ENCODE measurements at places on chromosomes 13 and 19.

GRCh38 chr19:21046489-21046888, 26.0 kb downstream of the ZNF430 start:
- no peak for DNase-seq

- DNase-seq: peak; percentile 82
Measured at GRCh38 chr19:36489920-36490415, 607 bp upstream of the ZNF566 start.

DNA sequence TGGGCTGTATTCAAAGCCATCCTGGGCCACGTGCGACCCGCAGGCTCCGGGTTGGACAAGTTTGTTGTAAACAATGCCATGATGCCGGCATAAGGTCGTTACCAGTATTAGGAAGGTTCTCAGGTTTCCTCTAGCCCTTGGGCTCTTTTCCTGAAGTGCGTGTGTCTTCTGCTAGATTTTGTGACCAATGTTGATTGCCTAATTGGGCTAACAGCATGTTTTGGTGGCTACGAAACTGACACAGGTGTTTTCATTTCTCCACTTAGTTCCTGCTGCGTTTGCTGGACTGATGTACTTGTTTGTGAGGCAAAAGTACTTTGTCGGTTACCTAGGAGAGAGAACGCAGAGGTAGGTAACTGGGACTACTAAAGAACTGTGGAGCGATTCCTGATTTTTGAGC, 20.3 kb downstream of the ALOX5AP start:
- DNase-seq: no peak

DNA sequence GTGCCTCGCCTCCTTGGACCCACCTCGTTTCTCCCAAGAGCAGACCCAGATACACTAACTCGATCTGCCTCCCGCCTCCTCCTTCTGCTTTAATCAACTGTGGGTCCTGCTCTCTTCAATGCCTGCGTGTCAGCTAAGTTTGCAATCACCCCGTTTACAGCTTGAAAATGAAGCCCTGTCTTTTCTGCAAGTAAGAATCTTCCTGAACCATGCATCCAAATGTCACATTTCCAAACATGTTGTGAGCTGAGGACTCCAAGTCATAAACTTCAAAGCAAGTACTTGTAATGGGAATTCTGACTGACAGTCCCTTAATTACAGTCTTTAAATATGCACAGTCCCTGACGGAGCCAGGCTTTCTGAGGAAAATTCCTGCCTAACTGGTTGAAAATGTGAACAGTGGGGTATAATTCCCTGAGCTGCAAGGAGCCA, 154.9 kb upstream of the UQCRFS1 start:
- DNase-seq: no peak

DNA sequence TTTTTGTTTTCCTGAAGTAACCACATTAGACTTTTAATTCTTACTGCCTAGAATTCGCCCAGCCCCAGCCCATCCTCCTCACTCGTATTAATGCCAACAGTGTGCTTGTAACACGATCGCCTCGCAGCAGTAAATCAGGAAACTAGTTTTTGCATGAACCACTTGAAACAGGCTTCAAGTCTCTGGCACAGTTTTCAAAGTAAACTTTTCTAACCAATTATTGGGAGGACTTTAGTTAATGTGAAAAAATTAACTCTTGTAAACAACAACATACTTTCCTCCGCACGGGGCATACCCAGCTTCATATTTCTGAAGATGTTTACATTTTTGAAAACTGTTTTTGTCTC, 39.2 kb downstream of the TNFRSF19 start:
- DNase-seq: no peak

DNA sequence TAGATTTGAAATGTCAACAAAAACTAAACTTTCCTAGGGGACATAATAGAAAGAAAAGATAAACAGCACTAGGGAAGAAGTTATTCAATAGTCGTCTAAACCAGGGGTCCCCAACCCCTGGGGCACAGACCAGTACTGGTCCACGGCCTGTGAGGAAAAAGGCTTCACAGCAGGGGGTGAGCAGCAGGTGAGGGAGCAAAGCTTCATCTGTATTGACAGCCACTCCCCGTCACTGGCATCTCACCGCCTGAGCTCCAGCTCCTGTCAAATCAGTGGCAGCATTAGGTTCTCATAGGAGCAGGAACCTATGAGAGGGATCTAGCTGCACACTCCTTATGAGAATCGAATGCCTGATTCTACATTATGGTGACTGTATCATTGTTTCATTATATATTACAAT, 382.7 kb downstream of the MYO16 start:
- no peak for DNase-seq

DNA sequence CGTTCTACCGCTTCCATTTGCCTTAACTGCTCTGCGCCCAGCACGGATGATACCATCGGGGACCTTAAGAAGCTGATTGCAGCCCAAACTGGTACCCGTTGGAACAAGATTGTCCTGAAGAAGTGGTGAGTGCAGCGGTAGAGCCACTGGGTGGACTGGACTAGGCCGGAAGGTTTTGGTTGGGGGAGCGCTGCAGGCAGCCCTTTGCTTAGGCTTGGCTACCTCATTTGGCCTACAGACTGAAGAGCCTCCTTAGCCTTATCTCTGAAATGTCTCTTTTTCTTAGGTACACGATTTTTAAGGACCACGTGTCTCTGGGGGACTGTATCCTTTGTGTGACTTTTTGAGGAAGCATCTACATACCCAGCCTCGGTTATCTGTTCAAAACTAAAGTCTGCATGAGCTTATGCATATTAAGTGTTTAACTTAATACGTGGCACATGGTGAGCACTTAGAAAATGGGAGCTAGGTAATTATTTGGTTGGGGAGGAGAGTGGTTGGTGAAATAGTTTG, 889 bp downstream of the UBL5 start:
- no peak for DNase-seq

- no peak for DNase-seq
Measured at GRCh38 chr19:39130337-39131254, 5.0 kb downstream of the PAK4 start.

DNA sequence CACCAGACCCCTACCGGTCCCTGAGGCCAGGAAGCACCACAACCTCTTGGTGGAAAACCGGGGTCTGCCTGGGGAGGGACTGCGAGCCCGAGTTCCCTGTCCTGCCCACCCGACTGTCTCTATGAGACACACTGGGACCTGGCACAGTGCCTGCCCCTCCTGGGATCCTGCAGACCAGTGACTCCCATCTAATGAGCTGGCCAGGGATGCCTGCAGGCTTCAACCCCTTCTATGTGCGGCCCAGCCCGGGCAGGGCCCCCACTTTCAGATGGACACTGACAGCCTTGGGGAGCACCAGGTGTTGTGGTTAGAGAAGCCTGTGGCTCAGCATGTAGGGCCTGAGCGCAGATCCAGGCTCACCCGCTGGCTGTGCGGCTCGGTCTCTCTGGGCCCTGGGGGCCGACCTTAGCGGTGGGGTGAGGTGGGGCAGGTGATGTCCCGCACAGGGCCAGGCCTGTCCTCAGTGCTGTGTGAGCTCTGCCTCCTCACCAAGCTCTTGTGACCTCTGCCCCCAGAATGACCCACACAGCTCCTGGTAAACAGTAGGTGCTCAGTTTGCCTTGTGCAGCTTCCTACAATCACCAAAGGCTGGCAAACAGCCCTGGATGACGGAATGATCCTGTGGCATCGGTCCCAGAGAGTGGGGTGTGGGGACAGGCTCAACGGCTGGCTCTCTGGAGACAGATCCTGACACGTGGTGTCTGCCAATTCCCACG, 17.9 kb upstream of the CACTIN start:
- DNase-seq: no peak

GRCh38 chr19:4557971-4558941, 1.2 kb downstream of the SEMA6B start:
- DNase-seq: no peak

- DNase-seq: no peak
Measured at GRCh38 chr13:77878190-77878589, 40.4 kb downstream of the EDNRB start.

DNA sequence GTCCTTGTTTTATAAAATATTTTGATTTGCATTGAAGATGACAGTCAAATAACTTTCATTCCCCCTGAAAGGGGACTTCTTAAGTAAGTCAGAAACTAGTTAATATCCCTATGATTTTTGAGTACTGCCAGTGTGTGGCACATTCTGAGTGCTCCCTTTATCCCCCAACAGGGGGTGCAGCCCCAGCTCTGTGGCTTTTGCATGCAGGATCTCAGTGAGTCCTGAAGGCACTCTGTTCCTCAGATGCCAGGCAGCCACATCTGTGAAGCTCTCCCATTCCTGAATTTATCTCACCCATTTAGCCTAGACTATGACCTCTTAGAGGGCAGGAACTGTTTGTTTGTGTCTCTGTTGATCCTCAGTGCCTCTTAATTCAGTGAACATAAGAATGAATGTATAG, 123.1 kb downstream of the CDK8 start:
- no peak for DNase-seq

DNA sequence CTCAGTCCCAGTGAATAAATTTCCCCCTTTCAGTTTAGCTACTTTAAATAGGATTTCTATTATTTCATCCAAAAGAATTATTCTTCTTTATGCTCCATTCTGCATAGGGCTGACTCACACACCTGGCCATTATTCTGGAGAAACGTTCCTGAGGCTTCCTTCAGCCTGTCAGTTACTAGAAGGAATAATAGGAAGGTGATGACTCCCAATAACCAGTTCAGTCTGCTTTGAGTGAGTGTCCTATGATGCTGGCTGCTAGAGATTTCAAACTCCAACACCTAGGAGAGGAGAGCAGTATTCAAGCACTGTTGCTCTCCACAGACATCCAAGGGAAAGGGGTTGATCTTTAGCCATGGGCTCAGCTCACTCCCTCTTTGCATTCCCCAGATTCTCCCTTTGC, 117.8 kb downstream of the KCTD12 start:
- no peak for DNase-seq

DNA sequence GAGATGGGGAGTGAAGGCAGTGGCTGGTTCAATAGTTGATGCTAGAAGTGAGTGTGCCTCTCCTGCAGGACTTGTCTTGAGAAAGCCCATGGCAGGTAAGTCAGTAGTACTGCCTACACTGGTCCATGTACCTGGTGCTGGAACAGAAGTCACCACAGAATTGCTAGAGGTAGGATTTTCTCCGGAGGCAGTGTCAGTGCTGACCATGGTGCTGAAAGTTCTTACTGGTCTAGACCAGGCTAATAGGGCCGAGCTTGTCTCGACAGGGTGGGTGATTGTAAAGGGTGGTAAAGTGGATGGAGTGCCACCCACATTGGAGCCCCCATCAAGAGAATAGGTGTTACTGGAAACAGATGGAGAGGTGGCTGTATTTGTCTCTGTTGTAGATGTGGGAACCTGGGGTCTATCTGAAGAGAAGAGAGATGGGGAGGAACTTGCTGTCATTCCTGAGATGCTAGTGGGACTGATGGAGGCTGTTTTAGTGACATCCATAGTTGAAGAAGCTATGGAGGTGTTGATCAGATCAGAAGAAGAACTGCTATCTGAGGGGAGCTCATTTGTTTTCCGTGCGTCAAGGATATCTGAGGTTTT, 36.6 kb downstream of the MUC16 start:
- no peak for DNase-seq

DNA sequence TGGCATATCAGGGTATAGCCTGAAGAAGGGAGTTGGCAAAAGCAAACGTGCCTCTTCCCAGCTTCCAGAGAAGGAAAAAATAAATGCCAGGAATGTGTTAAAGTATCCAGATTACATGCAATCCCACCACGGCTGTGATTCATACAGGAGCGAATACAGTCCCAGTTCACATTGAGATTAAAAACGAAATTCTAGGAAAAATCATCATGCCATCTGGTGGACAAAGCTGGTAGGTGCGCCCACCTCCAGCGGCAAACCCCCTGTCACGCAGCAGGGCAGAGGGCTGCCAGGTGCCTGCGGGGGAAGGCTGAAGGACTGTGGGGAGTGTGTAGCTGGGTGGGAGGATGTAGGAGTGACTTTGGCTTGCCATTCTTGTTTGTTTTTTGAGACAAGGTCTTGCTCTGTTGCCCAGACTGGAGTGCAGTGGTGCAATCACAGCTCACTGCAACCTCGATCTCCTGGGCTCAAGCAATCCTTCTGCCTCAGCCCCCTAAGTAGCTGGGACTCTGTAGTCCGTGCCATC, 6.4 kb upstream of the DMWD start:
- no peak for DNase-seq

DNA sequence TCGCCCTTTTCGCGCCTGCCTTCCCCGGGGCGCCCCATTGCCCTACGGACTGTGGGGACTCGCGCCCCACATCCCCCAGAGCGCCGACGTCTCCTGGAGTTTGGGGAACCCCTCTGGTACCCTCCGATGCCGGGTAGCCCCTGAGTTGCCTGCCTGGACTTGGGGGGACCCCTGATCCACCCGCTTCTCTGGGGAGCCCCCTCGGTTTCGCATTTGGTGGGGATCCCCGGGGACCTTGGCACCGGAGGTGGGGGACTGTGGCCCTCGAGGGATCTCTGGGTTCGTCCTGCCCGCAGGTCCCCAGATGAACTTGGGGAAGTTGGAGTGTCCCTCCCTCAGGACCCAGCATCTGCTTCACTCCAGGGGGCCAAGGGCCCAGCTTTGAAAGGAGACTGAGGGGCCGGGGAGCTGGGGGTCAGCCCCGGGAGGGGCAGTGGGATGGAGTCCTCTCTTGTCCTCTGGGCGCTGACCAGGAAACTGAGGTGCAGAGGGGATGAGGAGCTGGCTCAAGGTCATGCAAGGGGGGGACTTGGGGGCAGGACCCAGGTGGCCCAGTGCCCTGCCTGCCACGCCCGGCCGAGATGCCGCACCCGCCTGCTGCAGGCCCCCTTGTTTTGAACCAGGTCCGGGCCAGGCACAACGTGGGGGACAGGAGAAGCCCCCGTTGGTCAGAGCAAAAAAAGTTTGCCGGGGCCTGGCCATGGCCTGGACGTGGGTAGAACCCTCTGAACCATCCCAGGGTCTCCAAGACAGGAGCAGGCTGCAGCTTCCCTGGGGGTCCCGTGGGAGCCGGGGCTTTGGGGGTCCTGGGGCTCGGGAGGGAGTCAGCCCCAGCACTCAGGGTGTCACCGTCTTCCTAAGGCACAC, 1.0 kb downstream of the EFNA2 start:
- no peak for DNase-seq

- no peak for DNase-seq
Measured at GRCh38 chr13:41611385-41611784, 154.0 kb downstream of the RGCC start.

DNA sequence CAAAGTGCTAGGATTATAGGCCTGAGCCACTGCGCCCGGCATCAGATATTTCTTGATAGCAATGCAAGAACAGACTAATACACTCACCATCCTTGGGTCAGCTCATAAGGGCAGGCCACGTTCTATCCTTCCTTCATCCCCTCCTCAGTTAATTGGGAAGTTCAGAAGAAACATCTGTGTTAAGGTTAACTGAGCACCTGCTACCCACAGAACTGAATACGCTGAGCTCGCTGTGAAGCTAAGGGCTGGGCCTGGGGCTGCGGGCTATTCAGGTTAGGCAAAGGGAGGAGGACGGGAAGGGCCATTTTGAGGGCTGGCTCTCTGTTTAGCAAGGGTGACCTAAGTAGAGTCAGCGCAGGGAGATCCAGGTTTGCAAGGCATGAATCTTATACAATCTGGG, 43.0 kb upstream of the UQCRFS1 start:
- DNase-seq: no peak

Measured in glomerular endothelial cell (primary cell).